Stimulated activated CD4-positive, alpha-beta T cell treated with anti-CD3 and anti-CD28 coated beads, TNF-alpha, amount 100 ng/mL, for 48 hours (primary cell): ENCODE measurements at places on chromosomes 3 and 15.

DNA sequence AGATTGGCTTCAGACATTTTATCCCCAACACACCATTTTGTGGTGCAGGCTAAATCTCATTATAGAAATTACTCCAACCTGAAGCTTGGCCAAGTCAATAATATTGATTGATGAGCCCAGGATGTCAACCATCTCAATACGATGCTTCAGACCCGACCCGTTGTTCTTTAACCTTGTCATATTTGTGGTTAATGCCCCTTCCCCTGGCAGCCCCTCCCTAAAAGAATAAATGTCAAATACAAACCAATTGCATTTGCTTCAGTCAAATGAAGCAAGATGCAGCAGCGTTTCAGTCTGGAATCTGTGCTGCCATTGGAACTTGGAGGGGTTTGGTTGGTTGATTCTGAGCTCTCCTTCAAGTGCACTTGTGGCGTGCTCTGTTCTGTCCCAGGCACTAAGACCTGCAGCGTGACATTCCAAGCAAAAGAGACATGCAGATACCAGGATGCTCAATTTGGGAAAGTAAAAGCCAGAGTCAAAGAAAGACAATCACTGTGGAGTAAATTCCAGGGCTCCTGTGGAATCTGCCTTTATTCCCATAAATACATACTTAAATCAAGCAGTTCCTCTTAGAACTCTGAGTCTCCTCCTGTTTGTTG lies 23.8 kb upstream of the PSMD6 start:
- no peak for DNase-seq

DNA sequence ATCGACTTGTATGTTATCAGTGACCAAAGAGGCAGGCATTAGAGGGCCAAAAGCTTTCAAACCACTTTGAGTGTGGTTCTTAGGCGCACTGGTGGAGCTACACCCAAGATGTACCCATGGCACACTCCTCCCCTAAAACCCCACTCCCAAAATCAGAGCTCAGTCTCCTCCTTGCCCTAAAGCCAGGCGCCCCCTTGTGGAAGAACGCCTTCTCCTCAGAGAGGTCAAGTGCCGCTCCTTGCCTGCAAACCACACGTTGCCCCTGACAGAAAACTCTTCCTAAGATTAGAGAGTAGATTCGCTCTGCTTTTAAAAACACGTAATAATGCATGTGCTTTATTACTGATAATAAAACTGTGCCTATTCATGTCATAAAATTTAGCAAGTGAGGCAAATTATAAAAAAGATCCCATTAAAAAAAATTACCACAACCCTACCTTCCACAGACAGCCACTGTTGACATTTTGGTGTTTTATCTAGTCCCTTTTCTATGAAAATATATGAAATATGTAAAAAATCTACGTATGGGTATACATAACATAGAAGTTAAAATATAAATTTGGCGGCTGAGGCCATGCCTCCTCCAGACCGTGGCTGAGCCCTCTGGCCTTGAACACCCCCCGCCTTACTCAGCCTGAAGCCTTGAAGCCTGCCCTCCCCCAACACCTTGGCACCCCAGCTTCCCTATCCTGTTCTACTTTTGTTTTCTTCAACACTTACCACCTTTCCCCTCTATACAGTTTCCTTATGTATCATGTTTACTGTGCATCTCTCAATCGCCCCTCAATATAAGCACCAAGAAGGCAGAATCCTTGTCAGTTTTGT lies 33.5 kb downstream of the BCL2L10 start:
- peak; percentile 61 for DNase-seq

- no peak for DNase-seq
Observed at GRCh38 chr3:50268703-50269451, at the start of gene SEMA3B. TSS of gene SEMA3B (plus strand) at chr3:50269147. CDS start at chr3:50269241, 94 bp downstream.

DNA sequence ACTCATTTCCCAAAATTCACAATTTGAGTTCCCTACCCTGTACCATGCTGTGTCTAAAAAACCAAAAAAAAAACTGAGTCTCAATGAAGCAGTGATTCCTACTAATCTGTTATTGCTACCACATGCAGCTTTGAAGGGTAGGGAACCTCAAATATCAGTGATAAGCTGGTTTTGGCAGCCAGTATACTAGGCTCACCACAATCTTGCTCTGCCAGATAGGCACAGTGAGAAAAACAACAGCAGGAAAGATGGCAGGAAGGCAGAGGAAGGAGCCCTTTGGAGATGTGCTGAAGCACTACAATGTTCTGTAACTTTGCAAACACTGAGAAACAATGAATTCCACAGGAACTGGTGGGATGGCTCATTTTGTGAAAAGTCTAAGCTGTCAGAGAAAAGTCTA lies 96.9 kb upstream of the UBP1 start:
- no peak for DNase-seq

GRCh38 chr3:30188713-30189112 lies 417.7 kb upstream of the TGFBR2 start:
- DNase-seq, result no peak

- no peak for DNase-seq
Observed at GRCh38 chr3:13301286-13301987, 118.7 kb downstream of the NUP210 start.

DNA sequence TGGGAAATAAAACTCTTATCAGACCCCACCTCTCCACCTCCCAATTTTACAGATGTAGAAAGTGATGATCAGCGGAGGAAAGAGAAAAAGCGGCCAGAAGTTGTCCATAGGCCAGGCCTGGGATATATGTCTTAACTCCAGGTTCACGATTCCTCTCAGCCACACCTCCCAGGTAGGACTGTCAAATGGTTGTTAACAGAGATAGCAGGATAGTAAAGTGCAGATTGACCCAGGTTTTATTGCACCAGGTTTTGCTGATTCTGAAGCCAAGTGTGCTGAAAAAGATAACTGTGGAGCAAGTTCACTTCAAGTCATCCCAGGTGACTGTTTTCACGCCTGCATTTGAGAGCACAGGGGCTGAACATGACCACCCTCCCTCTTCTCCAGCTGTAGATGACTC lies 36.1 kb downstream of the LSM3 start:
- DNase-seq, result no peak

- no peak for DNase-seq
Observed at GRCh38 chr15:69337138-69337537, 38.4 kb downstream of the PAQR5 start.

DNA sequence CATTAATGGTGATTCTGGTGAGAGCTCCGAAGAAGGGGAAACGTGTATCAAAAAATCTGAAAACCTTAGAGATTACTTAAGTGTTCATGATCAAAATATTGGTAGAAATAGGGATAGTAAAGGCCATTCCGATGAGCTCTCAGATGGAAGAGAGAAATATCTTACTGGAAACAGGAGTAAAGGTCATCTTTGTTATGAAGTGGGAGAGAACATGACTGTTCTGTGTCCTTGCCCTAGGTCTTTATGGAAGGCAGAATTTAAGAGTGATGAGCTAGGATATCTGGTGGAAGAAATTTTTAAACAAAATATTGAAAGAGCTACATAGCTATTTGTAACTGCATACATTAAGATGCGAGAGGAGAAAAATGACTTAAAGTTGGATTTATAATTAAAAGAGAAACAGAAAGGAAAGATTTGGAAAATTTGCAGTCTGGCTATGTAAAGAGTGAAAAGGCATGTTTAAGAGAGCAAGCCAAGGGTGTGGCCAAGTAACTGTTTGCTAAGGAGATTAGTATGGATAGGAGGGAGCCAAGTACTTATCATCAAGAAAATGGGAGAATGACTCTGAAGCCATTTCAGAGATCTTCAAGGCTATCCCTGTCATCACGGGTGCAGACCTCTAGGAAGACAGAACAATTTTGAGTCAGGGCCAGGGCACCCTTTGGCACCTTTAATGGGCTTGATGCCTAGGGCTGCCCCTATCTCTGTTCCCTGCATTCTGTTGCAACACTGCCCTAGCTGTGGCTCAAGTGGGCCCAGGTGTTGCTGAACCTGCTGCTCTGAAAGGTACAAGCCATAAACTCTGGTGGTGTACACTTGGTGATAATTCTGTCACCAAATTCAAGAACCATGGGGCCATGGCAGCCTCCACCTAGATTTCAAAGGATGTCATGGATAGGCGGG lies 27.3 kb downstream of the SLMAP start:
- DNase-seq, result no peak

- no peak for DNase-seq
Observed at GRCh38 chr15:31609906-31610305, 283.3 kb downstream of the KLF13 start.

DNA sequence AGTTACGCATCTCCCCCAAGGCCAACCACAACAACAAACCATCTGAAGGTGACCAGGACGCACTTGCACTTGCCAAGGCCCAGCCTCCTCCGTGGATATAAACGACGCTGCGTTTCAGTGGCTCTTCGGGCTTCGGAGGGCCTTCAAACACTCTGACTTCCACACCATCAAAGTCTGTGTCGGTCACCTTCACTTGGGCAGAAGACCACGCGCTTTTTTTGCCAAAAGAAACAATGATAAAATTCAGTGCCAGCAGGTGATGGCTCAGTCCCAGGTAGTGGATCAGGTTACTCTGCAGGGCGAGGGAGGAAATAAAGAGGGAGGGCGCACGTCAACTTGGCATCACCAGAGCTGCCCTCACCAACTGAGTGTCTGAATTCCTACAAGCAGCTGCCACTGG lies 63.0 kb downstream of the NCEH1 start:
- DNase-seq, result no peak

DNA sequence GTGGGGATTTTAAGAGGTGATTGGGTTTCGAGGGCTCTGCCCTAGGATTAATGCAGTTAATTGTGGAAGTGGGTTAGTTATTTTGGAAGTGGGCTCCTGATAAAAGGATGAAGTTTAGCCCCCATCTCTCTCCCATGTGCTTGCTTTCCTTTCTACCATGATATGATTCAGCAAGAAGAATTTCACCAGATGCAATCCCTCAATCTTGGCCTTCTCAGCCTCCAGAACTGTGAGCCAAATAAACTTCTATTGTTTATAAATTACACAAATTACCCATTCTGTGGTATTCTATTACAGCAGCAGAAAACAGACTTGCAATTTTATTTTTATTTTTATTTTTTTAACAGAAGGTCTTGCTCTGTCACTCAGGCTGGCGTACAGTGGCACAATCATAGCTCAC lies 27.3 kb upstream of the UBE2E1 start:
- no peak for DNase-seq

- DNase-seq, result no peak
Observed at GRCh38 chr3:177527182-177527581, 329.9 kb upstream of the TBL1XR1 start.

- no peak for DNase-seq
Observed at GRCh38 chr3:187743195-187744141, 1.8 kb downstream of the BCL6 start.

DNA sequence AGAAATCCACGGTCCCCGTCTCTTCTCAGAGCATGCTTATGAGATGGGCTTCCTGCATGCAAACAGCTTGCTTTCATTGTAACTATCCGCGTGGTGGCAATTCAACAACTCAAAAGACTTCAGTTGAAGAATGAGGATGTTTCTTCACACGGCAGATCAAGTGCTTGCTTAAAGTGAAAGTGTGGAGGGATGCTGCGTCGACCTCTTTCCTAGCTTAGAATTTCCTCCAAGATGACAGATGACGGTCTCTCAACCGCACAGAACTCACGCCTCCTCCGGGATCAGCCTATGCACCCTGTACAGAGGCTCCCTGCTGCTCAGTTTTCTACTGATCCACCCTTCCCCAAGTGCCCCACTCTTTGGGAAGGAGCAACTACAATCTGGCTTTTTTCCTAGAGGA lies 47.8 kb downstream of the PCSK6 start:
- no peak for DNase-seq

DNA sequence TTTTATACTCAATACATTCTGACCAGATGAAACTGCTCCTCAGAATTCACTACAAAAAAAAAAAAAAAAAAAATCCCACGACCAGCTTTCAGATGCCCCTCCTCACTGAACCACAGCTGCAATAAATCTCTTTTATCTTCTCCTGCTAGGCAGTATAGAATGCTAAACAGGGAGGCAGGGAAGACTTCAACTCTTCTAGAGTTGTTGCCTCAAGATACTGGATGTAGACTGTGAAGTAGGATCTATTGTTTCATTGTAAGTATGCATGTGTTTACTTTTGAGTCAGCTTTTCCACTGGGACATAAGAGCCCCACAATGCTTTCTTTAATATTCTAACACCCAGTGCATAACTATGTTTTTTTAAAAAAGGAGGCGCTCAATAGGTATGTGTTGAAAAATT lies 401.4 kb downstream of the TBL1XR1 start:
- no peak for DNase-seq

DNA sequence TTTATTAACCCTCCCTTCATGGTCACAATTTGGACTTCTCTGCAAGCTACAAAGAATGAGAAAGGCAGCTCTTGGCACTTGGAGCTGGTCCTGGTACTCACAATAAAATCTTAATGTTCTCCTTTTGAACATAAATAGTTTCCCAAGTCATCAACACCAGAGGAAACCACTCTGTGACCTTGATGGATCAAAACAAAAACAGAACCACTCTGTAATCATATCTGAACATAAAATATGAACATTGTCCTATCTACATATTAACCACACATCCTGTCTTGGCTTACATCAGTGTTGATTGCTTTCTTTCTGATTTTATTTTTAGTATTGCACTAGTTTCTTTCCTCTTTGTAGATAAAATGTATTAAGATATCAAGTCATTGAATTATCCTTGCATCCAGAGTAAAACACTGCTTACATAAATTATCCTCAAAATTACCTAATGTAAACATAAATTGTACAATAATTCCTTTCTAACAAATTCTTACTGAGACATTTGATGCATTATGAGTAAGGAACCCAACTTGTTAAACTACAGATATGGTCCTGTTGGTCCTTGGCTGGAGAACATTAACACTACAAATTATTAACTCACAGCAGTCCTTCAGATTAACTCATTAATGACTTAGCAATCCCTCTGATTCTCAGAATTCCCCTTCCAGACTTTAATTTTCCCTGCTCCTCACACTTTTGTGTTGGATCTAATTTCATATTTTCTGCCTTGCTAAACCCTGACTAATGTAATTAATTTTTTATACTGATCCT lies 860.5 kb downstream of the DIPK2A start:
- no peak for DNase-seq

DNA sequence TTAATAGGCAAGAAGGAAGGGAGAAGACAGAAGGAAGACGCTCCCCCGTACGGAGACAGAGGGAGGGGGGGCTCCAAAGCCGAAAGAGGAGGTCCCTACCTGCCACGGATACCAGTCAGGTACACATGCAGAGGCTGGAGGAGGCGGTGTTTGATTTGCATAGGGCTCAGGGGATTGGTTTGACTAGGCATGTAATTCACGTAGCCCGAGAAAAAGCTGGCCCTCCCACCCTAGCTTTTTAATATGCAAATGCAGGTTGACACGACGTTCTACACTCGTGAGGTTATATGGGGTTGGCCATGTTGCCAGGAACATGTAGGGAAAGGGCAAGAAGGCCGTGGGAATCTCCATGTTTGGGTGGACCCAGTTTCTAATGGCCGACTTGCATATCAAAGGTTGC lies 29.8 kb downstream of the ZNF592 start:
- no peak for DNase-seq
